Left lobe of liver (tissue), 2 donors: ENCODE measurements at places on chromosomes 3 and 15. TPM values are rescaled to one million over a fixed set of nuclear protein-coding genes. Genes with fewer than 3 reads are reported as not detected.

DNA sequence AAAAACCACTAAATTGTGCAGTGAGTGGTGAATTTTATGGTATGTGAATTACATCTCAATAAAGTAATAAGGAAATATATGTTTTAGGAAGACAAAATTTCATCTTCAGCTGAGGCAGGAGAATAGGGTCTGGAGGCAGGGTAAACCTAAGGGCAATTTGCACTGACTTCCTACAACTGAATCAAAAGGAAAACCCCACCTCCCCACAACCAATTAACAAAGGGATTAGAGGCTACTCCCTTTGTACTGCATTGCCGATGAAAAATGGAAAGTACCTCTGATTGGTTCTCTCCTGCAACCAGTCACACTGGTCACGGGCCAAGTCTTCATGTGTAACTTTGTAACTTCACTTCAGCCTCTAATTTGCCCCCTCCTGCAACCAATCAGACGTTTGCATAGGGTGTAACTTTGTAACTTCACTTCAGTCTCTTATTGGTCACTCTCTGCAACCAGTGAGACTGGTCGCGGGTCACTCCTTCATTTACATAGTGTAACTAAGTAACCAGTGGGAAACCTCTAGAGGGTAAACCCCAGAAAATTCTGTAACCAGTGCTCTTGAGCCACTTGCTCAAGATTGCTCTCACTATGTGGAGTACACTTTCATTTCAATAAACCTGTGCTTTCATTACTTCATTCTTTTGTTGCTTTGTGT, 244.5 kb downstream of the CNTN4 start:
- no peak for DNase-seq

The LRTM1 gene
- total RNA-seq: not detected

The TOP2B gene
- 24.5 TPM for total RNA-seq

DNA sequence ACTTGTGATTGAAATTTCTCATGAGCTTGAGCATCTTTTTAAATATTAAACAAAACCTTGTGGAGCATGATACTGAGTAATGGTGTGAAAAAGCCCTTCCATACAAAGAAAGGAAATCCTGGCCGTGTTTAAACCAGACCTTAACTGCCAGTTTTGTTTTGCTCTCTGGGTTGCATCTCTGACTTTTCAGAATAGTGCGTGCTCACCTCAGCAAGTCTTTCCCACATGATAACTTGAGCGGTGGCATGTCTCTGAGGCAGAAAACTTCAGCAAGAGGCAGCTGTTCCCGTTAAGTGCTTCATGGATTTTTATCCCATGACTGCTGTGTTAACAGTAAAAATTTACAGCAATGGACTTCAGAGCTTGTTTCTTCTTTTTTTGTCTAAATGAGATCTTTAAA, 393.3 kb downstream of the FEZF2 start:
- no peak for DNase-seq

GRCh38 chr15:60480149-60480548, 1.2 kb upstream of the ICE2 start:
- DNase-seq: no peak

DNA sequence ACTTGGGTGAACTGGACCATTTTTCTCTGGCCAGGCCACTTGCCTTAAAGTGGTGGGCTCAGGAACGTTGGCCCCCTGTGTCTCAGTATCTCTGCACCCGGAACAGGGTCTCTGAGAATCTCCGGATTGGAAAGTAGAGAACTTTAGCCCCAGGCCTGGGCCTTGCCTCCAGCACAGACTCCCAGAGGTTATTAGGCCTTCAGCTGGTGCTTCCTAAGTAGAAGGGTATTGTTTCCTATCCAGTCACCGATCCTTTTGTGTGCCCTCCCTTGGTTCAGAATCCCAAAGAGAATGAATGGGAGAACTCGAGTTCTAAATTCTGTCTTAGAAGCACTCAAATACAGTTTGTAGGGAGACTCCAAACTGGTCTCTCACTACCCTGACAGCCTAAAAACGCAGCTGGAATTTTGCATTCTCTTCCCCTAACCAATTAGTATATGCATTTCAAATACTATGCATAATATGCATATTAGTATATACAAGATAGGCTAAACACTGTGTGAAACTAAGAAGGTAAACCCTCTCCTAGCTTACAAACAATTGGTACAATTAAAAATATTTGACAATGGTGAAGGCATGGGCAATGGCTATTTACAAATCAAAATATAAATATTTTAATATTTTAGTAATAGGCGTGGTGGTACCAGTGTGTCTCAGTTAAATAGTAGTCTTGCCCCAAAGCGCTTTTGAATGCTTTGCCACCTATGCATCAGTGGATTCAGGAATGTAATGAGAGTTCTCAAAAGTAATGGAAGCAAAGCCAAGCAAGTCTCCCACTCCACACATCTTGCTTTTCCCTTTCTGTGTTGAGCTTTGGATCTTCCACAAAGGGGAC, 48.5 kb upstream of the SLC4A7 start:
- no peak for DNase-seq

DNA sequence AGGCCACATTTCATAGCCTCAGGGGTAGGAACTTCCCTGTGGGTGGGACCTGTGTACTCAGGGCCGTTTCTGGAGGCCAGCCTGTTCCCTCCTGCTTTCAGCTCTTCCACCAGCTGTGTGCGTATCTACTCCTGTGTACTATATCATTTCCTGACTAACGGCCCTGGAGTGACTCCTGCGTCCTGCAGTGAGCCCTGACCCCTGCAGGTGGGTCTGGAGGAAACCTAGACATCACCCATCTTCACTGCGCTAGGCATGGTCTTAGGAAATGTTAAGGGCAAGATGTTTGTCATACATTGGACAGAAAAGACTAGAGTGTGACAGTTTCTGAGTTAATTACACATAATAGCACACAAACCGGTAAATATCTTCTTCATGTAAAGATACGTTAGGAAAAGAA, 297.3 kb downstream of the GABRB3 start:
- no peak for DNase-seq

The KIF9 gene
- 1.6 TPM for total RNA-seq

DNA sequence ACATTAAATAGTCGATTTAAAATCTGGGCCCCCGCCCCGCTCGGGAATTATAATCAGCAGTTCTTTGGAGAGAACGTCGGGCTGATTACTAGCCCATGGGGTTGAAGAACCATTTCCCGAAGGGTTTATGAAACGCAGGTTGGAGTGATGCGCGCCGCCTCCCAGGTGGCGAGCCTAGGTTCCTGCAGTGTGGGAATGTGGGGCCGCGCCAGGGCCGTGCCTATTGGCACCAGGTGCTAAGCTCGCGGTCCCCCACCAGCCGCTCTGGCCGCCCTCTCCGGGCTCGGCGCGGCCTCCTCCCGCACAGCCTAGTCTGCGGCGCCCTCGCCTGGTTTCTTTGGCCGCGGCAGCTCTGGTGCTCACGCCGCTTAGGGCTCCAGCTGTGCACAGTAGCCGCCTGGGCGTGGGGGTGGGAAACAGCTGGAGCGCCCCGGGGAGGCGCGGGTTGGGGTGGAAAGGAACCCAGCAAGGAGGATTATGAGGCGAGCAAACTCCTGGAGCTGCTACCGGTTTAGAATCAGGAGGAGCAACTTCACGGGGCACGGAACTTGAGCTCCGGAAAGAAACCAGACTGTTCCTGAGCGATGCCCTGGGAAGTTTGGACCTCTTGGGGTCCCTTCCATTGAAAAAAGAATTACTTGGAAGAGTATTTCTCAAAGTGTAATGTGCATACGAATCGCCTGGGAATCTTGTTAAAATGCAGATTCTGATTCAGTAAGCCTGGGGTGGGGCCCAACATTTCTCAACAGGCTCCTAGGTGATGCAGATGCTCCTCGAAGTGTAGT, 5.6 kb upstream of the MECOM start:
- DNase-seq: no peak

GRCh38 chr3:137116619-137117018, 158.8 kb downstream of the IL20RB start:
- DNase-seq: no peak

- no peak for DNase-seq
These were observed 45.4 kb downstream of the FOXL2 start for GRCh38 chr3:138901567-138901966.

DNA sequence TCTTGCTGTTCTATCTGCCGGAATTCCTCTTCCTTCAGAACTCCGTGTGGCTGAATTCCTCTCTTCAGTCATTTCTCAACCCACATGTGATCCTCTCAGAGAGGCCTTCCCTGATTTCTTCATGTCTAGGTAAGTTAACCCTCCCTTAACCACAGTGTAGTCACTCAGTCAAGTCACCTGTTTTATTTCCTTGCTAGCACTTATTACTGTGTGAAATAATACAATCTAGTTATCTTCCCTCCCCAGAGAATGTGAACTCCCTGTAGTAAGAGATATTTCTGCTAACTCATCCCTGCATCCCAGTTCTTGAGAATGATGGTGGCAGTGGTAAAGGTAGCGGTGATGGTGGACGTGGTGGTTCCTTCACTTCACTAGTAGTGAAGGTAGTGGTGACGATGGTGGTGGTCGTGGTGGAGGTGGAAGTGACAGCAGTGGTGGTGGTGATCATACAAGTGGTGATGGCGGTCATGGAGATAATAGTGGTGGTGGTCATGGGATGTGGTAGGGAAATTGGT, 33.3 kb downstream of the COL6A5 start:
- DNase-seq: no peak

- no peak for DNase-seq
These were observed 78.2 kb downstream of the GTF2E1 start for GRCh38 chr3:120820748-120821147.

GRCh38 chr15:100104245-100104644, 237.5 kb downstream of the ADAMTS17 start:
- no peak for DNase-seq

DNA sequence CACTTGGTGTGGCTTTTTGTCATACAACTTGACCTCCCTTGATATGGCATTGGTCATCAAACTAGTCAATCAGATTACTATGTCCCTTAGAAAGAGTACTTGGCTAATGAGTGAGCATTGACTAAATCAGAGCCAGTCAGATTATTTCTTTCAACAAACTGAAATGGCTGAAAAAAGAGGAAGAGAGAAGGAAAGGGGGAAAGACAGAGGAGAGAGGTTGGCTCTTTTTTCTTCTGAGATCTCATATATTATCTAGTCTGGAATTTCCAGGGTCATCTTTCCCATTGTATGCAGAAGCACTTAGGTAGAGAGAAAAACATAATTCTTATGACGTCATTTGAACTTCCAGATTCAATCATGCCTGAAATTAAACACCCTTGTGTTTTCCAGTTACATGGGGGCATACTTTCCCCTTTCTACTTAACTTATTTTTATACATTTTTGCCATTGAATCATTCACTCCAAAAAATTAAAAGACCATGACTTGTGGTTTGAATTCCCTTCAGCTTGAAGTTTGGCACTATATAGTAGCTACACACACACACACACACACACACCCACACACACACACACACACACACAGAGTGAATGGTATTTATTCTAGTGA, 387.8 kb downstream of the LSAMP start:
- no peak for DNase-seq

- DNase-seq: no peak
These were observed 140.6 kb upstream of the PRICKLE2 start for GRCh38 chr3:64365877-64366276.

DNA sequence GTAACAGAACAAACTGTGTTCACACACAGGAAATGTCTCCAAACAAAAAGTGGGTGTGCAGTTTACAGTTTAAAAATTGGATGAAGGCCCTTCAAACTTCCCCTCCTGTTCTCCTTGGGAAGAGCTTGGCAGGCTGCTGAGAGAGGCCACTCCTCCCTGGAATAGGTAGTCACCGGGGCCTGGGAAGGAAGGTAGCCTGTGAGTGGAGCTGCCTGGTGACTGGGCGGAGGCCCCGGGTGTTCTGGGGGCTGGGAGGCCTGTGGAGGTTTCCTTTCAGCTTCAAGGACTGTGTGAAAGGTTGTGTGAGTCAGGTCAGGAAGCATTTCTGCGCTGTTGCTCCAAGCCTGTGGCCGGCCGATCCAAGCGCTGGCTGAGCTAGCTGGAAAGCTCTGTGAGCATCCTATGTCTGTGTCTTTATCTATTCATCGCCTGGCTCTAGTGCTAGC, 14.1 kb downstream of the SLCO3A1 start:
- DNase-seq: no peak

GRCh38 chr3:66475386-66476020, 25.3 kb downstream of the LRIG1 start:
- peak; percentile 75 for DNase-seq

The SSUH2 gene
- not detected for total RNA-seq

- DNase-seq: no peak
These were observed 33.1 kb downstream of the DZIP1L start for GRCh38 chr3:138082085-138082991.

The MGLL gene
- 139 TPM for total RNA-seq

- DNase-seq: no peak
These were observed 150.0 kb downstream of the MCTP2 start for GRCh38 chr15:94381384-94381783.

- DNase-seq: peak; percentile 29
These were observed 18.8 kb upstream of the SKOR1 start for GRCh38 chr15:67806536-67806935.

- no peak for DNase-seq
These were observed 35.5 kb upstream of the PLCL2 start for GRCh38 chr3:16849229-16849628.

The SLC6A1 gene
- 64.8 TPM for total RNA-seq

GRCh38 chr15:75178171-75178937, 23.3 kb upstream of the C15orf39 start:
- no peak for DNase-seq

- DNase-seq: no peak
These were observed 544.2 kb downstream of the FGF12 start for GRCh38 chr3:192183109-192183508.

The GOLGA8Q gene
- 0.53 TPM for total RNA-seq

DNA sequence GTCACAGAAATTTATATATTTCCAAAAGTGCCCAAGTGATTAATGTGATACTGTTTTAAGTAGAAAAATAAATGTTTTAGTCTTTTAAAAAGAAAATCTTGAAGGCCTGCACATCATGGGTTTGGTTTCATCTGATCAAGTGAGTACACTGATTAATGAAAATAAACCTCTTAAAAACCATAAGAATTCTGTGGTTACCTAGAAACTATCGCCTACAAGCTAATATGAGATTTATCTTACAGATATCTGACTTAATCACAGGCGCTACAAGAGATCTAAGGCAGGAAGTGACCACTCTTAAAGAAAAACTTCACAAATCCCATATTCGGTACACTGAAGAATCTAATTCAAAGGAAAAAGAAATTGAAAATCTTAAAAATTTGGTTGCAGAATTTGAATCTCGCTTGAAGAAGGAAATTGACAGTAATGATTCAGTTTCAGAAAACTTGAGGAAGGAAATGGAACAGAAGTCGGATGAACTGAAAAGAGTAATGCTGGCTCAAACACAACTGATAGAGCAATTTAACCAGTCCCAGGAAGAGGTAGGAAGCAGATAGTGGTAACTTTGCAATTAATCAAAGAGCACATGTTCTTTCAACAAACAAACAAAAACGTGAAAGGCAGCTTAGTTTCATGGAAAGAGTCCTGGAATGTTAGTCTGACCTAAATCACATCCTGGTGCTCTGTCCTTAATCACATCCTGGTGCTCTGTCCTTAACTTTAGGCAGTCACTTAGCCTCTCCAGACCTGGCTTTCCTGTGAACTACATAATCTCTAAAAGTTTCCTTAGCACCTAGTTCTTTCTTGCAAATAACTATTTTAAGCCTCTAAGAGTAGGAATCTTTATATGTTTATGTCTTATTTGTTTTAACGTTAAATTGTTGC, 131.8 kb downstream of the CCNL1 start:
- no peak for DNase-seq

GRCh38 chr15:69457304-69458280, 5.0 kb downstream of the RPLP1 start:
- no peak for DNase-seq
